ENCODE measurements at places on chromosomes 7 and 10. TPM values are rescaled to one million over a fixed set of nuclear protein-coding genes. Genes with fewer than 3 reads are reported as not detected.

- DNase-seq = no peak
Measured at GRCh38 chr7:96250776-96251361, 71.0 kb downstream of the SLC25A13 start.

GRCh38 chr7:135736586-135737305 lies 8.8 kb upstream of the SLC13A4 start:
- DNase-seq = no peak

DNA sequence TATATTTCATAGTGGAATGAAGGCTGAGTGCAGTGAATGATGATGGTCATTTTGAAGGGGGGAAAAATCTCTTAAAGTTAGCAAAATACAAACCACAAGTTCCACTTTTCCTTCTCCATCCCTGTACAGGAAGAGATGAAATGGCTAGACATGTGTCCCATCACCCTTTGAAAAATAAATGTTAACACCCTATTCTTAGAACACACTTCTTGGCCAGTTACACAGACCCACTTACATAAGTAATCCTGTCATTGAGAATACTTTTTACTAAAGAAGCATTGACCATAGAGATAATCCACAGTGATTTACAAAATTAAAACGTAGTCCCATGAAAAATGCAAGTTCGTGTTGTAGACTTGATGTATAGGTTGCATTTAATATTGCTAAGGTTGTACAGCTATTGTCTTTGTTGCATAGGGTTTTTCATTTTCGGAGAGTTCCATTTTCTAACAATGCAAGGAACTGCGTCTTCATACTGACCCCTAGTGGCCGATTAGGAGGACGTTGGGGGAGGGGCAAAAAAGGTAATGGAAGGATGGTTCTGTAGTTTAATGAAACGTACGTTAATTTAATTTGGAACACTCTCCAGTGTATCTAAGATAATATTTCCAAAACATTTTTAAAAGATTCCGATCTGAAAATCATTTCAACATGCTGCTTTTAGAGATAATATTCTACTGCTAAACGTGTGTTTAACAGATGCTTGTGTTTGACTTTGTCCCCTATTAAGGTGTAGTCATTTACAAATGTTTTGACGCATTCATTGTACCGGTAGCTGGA lies 60.9 kb downstream of the ARMC3 start:
- DNase-seq = peak; percentile 20

GRCh38 chr7:72267291-72267800 lies 144.8 kb downstream of the CALN1 start:
- DNase-seq = no peak

GRCh38 chr7:129356176-129356575 lies 78.1 kb upstream of the STRIP2 start:
- DNase-seq = no peak

NUTM2B gene
- total RNA-seq = 0.70 TPM

All from astrocyte (in vitro differentiated cells and primary cell).